Colonic mucosa (tissue), 4 donors: ENCODE measurements at places on chromosomes 6 and 20.
A peak's percentile ranks its signal among the peaks of the same experiment; 100 is the strongest.

DNA sequence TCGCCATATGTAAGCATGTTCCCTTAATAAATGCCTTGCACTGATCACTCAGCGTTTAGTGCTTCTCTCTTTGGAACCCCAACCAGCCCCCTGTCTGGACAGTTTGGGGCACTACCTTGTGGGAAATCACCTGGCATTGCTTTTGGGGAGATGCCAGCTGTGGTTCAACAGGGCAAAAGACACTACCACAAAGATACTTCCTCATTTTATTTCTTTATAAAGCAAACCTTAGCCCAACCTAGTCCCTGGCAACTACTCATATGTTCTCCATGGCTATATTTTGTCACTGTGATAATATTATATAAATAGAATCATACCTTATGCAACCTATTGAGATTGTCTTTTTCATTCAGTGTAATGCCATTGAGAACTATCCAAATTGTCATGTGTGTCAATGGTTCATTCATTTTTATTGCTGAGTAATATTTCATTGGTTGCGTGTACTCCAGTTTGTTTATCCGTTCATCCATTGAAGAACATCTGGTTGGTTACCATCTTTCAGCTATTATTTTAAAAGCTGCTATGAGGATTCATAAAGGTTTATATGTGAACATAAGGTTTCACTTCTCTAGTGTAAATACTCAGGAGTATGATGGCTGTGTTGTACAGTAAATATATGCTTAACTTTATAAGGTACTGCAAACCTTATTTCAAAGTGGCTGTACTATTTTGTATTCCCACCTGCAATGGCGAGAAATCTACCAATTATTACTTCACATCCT, 114.8 kb downstream of the MOXD1 start:
- DNase-seq, result peak; percentile 25

DNA sequence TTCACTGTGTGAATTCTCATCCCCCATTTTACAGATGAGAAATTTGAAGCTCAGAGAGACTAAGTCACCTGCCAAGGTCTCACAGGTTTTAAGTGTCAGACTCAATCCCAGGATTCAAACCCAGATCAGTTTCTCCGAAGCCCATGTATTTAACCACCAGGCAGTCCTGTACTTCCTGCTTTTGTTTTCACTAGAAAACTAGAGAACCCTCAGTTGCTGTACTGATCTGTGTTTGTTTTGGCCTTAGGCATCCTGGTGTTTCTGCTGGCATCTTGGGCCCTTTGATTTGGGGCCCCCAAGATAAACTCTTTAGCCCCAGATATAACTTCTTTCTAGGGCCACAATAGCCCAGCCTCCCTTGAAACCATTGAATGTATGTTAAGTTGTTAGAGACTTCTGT, 36.5 kb downstream of the PPP1R16B start:
- DNase-seq, result no peak

DNA sequence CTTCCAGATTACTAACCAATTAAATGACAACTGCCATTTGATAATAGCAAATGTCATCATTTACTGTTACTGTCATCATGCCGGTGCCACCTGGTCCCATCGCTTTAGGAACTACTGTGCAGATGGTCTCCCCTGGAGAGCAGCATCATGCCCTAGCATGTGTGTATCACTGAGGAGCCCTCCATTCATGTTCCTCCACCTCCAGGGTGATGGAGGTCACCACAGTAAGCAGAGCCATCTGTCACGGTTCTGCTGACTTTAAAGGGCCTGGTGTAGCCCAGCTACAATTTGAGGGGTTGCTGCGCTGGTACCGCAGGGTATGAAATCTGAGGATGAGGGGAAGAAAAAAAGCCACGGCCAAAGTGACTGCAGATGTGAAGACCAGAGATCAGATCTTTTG, 118.8 kb upstream of the KCNK16 start:
- DNase-seq, result no peak

DNA sequence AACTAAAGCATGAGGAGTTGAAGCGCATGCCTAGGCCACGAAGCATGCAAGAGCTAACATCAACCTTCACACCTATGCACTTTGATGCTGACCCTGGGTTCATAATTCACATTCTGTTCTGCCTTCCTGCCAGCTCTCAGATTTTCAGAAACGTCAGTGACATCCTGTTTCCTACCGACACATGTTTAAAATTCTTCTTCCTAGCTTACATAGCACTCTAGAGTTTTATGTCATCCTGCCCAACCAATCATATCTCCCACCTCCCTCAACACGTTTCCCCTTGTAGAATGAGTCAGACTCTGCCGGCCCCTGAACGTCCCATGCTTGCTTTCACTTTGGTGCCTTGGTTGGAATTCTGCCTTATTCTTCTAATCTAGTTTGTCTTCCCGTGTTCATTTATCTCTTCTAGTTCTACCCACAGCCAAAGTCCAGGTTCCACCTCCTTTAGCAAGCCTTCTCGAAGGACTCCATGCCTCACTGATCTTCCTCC, 97.2 kb upstream of the MAP7 start:
- DNase-seq, result no peak

DNA sequence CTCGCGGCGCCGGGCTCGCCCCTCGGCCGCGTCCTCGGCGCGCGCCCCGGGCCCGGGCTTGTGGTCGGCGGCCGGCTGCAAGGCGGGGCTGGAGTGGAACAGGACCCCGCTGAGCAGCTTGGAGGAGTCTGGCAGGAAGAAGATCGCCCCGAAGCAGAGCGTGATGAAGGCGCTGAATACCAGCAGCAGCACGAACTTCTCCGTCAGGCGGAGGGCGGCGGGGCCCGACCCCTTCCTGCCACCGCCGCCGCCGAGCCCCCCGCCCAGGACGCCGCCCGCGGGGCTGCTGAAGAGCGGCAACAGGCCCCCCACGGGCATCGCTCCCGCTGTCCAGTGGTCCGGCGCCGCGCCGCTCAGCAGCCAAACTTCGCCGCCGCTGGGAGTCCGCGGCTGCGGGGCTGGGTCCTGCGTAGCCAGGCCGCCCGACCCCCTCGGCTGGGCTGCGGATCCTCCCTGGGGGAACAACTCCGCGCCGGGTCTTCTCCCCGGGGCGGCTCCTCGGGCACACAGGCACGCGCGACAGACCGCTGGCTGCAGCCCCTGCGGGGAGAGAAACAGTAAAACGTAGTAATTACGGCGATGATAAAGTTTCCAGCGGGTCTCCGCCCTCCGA, 707 bp downstream of the MAN1A1 start:
- no peak for DNase-seq

- no peak for DNase-seq
Measured at GRCh38 chr6:42367353-42368011, 84.2 kb downstream of the TRERF1 start.

GRCh38 chr20:24783631-24784492, 165.2 kb upstream of the CST7 start:
- DNase-seq, result no peak
